ENCODE measurements at places on chromosomes 13 and 19.
A peak's percentile ranks its signal among the peaks of the same experiment; 100 is the strongest.

DNA sequence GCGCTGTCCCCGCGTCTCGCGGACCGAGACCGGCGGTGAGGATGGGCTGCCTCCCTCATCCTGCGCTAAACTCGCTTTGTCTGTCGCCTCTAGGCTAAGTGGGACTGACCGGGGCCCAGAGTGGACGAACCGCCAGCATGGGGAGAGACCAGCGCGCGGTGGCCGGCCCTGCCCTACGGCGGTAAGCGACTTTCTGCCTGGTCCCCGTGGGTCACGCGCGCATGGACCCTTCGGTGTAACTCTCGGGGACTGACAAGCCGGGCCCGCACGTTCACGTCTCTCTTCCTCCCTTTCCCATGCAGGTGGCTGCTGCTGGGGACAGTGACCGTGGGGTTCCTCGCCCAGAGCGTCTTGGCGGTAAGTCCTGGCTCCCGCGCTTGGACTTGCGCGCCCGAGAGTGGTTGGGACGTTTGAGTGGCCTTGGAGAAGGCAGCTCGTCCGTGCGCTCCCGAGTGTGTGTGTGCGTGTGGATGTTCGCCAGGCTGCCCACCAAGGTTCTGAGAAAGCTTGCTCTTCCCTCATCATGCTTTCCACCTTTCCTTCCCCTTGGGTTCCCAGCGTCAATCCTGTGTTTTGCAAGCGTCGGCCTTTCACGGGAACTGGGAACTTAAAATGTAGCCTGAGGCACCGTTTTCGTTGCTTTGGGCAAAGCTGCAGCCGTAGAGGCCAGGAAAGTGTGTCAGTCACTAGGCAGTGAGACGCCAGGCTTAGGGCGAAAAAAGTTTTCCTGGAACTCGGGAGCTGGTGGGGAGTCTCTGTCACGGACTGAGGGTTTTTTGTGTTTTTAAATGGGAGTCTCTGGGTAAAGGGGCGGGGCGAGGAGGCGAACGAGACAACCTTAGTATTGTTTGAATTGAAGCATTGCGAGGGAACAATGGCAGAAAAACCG lies 927 bp downstream of the COL4A2 start:
- no peak for DNase-seq

DNA sequence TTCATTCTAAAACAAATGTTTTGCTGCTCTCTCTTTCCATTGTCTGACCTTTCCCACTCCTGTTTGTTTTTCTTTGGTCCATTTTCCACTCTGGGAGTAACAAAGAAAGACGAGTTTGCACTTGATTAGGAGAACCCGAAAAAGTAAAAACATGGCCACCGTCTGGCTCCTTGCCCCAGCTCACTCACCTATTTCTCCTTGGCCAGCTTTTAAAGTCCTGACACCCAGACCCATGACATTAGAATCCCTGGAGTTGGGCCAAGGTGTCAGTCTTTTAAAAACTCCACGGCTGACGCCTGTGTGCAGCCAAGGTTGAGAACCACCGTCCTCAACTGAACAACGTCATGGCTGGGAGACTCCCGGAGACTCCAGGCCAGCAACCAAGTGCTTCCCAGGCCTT lies 63.6 kb upstream of the FLT1 start:
- peak; percentile 22 for DNase-seq

- no peak for DNase-seq
Measured at GRCh38 chr13:92513672-92514071, 712.9 kb upstream of the GPC6 start.

- DNase-seq, result no peak
Measured at GRCh38 chr19:42042455-42043170, 27.4 kb downstream of the GRIK5 start.

GRCh38 chr13:85031771-85032170 lies 767.4 kb downstream of the SLITRK6 start:
- no peak for DNase-seq

GRCh38 chr19:1893791-1894190 lies 8.5 kb upstream of the ABHD17A start:
- DNase-seq, result no peak

DNA sequence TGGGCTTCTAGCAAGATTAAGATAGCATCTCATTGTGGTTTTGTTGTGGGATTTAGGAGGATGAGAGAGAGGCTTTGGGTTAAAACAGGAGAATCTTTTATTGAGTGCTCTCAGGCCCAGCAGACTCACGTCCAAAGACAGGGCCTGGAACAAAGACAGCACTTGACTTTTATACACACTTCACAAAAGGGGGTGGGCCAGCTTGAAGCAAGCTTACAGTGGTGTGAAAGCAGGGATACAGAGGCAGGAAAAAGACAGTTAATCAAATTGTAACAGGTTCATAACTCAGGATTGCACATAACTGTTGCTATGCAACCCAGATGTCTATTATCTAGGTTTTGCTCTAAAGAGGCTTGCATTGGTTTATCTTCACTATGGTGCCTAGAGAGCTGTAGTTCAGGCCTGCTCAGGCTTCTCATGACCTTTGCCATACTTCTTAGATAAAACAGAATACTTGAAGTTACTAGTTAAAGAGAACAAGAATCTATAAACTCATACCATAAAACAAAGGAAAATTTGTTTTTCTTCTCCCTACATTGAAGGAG lies 42.2 kb upstream of the CEACAM21 start:
- DNase-seq, result no peak

- DNase-seq, result no peak
Measured at GRCh38 chr13:109212650-109213049, 573.7 kb downstream of the IRS2 start.

GRCh38 chr19:45953676-45954075 lies 20.0 kb downstream of the NOVA2 start:
- DNase-seq, result no peak

DNA sequence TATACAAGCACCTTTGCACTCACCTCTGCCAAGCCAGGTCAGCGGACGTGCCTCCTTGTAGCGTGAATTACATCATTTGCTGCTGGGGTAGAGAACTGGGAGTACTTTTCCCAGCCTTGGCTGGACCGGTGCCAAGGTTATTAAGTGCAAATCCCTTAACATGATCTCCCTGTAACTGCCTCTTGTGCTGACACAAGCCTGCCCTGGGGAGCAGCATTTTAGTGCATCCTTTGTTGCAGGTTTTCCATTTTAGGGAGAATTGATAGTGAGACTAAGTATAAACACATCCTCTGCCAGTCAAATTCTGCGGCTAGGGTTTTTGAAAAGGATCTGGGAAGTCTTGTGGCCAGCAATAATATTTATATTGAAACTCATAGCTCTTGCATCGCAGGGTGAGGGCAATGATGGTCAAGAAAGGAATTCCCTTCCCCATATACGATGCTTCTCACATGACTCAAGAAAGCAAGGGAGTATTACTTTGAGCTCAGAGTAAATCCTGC lies 32.7 kb upstream of the DCLK1 start:
- peak; percentile 91 for DNase-seq

DNA sequence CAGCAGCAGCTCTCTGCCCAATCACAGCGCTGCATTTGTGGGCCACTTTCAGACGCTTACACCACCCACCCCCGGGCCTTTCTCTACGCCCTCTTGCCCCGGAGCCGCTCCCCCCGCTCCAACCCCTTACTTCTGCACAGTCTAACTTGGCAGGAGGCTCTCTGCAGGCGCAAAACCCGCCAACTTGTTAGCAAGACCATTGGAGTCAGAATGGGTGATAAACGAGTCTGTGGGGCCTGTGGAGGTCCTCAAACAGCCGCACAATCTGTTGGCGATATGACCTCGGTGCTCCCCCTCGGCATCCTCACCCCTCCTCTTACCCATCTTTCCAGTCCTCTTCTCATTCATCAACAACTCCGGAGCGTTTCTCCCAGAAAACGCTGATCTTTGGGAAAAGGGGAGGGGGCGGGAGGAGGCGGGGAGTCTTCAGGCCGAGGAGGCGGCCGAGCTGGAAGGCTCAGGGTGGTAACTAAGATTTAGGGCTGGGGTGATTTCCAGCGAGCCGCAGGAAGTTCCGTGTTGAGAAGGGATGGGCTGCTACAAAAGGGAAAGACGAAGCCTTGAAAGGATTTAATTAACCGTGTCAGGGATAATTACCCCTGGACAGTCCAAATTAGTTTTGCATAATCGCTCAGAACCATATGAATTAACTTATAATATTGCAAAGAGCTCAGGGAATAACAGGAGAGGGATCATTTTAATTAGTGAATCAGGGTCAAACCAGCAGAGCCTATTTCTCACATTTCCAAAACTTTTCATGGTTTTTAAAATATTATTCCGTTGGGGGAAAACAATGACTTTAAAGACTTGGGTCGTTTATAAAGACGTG lies 4.1 kb downstream of the SOX21 start:
- peak; percentile 46 for DNase-seq

GRCh38 chr13:112905619-112905989 lies 63.4 kb upstream of the MCF2L start:
- no peak for DNase-seq
